Erythroblast (primary cell): ENCODE measurements at places on chromosomes 13 and 19.

GRCh38 chr13:89748716-89749115 is 1598.8 kb upstream of the MIR17HG start:
- no peak for DNase-seq

DNA sequence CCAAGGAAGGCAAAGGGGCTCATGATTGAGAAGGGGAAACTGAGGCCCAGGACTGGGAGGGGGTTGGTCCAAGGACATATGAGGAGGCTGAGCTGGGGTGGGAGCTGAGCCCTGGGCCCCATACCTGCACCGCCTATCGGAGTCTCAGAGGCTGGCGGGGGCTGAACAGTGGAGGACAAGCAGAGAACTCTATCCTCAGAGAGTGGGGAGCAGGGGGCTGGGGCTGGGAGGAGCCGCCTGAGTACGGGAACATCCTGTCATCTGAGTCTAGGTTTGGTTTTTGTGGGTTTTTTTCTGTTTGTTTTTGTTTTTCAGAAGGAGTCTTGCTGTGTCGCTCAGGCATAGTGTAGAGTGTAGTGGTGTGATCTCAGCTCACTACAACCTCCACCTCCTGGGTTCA is 6.2 kb downstream of the ARRDC2 start:
- no peak for DNase-seq

GRCh38 chr19:47100290-47100689 is 13.3 kb downstream of the ZC3H4 start:
- peak; percentile 41 for DNase-seq

GRCh38 chr19:4067396-4068046 is 822 bp upstream of the ZBTB7A start:
- DNase-seq = peak; percentile 89

- no peak for DNase-seq
Measured at GRCh38 chr13:49956131-49956530, 20.0 kb upstream of the SPRYD7 start.

DNA sequence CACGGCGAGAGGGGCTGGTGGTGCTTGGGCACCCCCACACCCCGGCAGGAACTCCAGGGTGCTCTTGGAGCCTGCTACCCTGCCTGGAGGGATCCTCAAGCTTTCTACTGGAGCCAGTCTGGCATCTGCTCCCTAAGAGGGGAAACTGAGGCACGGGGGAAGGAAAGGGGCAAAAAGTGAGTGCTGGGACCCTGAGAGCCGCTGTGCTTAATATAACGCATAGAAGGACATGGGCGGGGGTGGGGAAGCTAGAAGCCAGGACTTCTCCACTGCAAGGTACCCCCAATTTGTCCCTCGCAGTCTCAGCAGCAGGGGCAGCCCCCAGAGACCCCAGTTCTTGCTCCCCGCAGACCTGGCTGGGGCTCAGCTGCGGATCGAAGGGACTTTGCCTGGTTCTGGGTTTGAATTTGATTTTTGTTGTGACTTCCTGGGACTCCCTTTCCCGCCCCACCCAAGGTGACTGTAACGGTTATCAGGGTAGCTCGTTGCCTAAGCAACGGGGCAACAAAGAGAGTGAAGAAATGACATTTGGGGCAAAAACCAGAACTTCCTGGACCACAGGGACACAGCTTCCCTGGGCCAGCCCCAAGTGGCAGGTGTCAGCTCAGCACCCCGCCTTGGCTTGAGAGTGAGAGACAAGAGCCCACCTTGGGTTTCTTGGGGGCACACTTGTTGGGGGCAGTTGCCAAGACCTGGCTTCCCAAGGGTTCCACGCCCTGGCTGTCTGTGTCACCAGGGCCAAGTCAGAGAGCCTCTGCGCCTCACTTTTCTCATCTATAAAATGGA is 638 bp downstream of the ADGRE5 start:
- peak; percentile 87 for DNase-seq

DNA sequence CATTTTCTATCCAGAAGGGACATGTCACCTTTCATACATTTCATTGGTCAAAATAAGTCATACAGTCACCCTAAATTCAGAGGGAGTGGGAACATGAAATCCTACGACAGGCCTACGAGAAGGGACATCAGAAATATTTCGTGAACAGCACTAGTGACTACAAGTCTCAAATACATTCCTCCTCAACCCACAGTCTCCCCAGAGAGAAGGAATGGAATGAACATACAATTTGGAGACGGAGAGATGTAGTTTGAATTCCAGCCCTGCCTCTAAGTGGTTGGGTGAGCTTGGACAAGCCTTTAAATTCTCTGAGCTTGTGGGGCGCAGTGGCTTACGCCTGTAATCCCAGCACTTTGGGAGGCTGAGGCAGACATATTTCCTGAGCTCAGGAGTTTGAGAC is 9.9 kb downstream of the SERTM1 start:
- no peak for DNase-seq

DNA sequence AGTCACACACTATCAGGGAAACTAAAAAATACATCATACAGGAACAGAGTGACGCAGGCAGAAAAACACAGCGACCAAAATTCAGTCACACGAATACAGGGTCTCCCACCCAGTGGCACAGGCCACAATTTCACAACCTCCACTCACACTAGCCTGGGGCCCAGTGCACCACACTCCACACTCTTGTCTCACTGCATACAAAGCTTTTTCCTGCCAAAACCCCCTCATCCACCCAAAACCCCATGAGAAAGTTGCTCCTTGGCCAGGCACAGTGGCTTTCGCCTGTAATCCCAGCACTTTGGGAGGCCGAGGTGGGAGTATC is 1.2 kb downstream of the S1PR5 start:
- no peak for DNase-seq

DNA sequence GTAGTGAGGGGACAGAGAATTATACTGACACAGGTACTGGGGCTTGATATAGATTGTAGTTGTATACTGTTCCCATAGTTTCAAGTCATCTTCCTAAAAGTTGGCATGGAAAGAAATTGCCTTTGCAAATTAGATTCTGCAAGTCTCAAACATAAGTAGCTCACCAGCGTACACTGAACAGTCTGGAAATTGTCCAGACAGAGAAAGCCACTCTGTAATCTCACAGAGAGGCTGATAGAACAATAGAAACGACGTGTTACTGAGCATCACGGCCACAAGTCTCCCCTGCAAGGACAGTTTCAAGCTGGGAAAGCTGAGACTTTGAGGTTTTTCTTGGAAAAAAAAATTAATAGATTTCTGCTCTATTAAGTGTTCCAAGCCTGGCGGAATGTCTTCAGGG is 228.6 kb downstream of the DNAJC15 start:
- no peak for DNase-seq

DNA sequence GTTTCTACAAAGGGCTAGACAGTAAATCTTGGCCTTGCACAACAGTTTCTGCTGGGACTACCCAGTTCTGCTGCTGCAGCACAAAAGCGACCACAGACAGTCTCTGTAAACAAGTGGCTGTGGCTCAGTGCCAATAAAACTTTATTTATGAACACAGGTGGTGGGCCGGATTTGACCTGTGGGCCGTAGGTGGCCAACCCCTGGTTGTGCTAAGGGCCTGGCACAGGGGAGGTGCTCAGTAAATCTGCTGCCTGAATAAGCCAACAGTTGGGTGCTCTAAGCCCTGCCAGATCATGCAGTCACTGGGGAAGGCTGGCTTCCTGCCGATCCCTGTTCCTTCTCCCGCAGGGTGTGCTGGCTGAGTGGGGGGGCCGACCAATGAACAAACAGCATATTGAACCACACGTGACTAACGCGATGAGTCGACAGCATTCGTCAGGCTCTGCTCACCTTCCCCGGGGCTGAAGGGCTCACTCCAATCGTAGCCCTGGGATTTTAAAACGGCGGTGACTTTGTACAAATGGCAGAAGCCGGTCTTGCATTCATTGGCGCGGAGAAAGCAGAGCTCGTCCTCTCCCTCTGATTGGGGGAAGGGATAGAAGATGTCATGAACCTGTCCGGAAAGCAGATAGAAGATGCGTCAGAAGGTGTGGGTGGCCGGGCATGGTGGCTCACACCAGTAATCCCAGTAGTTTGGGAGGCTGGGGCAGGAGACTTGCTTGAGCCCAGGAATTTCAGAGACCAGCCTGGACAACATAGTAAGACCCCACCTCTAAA is 24.3 kb upstream of the MYDGF start:
- no peak for DNase-seq

DNA sequence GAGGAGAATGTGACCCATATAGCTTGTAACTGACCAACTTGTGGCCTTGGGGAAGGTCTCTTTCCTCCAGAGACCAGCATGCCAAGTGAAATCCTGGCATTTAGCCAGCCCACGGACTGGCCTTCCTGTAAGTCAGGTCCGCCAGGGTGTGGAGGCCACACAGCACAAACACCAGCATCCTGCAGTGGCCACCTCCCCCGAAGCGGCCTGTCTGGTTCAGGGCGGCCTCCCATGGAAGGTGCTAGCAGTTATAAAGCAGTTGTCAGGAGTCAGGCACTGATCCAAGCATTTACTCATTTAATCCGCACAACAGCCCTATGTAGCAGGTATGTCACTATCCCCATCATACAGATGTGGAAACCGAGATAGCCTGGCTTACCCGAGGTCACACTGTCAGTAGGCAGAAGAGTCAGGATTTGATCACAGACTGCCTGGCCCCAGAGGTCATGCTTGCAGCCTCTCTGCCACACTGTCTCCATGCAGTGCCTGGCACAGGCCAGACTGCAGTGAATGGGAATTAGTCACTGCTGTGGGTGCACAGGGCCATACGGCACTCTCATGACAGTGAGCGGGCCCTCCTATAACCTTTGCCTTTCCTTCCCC is 36.7 kb downstream of the CAPN12 start:
- DNase-seq = no peak

DNA sequence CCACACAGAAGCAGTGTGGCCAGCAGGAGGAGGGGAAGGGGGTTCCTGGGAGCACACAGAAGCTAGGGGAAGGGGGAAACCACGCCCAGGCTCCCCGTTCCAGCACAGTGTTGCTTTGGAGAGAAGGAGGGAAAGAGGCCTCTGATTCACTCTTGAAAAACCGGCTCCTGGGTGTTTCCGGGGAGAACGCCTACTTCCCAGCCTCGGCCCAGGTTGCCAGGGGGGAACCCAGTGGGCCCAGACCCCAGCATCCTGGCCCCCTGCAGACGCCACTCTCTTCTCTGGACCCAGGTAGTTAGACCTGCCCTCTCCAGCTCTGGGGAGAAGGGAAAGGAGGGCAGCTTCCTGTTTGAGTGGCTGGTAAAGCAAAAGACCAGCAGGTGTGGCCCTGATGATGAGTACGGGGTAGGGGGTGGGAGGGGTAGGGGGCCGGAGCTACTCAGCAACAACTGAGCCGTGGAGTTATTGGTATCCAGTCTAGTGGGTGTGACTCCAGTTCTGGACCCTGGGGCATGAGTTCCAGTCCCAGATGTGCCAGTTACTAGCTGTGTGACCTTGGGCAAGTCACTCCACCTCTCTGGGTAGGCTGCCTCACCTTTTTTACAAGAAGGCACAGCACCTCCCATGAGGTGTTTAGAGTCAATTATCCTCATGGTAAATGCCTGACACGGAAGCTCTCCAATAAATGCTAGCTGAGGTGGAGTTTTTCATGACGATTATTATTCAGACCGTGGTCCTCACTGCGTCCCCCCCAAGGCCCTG is 836 bp downstream of the GIPC1 start:
- DNase-seq = no peak

DNA sequence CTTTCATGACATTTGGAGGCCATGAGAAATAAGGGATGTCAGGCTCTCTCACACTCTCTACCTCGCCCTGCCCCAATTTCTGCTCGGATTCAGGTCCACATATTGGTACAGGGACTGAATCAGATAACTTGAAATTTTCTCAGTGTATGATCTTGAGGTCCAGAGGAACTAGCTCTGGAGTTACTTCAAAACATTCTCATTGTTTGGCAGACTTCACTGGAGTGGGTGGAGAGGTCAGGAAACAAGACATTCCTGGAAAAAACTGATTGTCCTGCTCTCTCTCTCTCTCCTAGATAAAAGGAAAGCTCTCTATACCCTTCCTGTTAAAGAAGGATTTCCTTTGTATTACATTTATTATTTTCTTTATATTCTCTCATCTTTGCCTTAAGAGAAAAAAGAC is 428.1 kb upstream of the DACH1 start:
- no peak for DNase-seq

DNA sequence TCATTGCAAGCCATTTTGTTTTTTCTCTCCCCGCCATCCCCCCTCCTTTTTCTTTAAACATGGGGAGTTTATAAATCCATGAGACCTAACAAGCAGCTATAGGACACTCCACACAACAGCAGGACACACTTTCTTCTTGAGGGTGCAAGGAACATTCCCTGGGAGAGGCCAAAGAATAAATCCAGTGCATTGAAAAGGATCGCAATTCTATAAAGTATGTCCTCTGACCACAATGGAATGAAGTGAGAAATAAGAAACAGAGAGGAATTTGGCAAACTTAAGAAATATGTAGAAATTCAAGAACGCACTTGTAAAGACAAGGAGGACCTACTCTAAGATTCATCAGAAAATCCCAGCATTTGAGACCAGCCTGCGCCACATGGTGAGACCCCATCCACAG is 11.9 kb downstream of the KLF2 start:
- DNase-seq = no peak

GRCh38 chr13:48950501-48950875 is 25.2 kb upstream of the FNDC3A start:
- DNase-seq = no peak

GRCh38 chr19:51632126-51632525 is 1.9 kb upstream of the SIGLEC5 start:
- no peak for DNase-seq

- DNase-seq = no peak
Measured at GRCh38 chr13:57899096-57899495, 267.6 kb downstream of the PCDH17 start.

GRCh38 chr19:4622695-4623421 is 16.5 kb upstream of the TNFAIP8L1 start:
- DNase-seq = no peak

DNA sequence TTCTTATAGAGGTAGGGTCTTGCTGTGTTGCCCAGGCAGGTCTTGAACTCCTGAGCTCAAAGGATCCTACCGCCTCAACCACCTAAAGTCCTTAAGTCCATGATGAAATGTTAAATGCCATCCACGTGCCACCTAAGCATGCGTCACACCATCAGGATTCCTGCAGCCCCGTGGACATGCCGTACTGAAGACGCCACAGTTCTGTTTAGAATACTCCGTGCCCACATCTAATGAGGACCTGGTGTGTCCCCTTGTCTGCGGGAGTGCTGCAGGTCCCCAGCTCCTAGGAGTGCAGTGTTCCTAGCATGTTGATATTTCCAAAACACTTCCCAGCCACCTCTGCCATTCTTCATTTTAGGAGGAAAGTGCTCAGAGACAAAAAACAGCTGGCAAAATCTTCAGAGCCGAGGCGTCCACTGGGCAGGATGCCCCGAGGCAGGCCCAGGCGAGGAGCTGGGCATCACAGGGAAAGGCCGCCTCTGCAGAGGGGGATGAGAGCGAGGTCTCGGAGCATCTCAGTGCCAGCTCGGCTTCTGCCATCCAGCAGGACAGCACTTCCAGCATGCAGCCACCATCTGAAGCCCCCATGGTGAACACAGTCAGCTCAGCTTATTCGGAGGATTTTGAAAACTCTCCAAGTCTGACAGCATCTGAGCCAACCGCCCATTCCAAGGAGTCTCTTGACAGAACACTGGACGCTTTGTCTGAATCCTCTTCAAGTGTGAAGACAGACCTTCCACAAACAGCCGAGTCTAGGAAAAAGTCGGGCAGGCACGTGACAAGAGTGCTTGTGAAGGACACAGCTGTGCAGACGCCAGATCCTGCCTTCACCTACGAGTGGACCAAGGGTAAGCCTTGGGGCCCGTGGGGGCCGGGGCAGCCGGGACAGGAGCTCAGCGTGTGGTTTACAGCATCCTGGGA is 13.2 kb downstream of the C19orf44 start:
- DNase-seq = no peak

GRCh38 chr19:58466089-58466759 is 656 bp upstream of the ZNF324 start:
- DNase-seq = no peak
